Activated naive CD4-positive, alpha-beta T cell treated with Interleukin-2 at 50 U/mL for 16 hours (primary cell): ENCODE measurements at places on chromosomes 7 and 10.

- DNase-seq = no peak
Measured at GRCh38 chr10:13788320-13788600, 201.5 kb downstream of the PRPF18 start.

GRCh38 chr7:90458104-90458503 lies 11.3 kb upstream of the PTTG1IP2 start:
- no peak for DNase-seq

- peak; percentile 8 for DNase-seq
Measured at GRCh38 chr7:129872054-129872453, 80.7 kb downstream of the UBE2H start.

DNA sequence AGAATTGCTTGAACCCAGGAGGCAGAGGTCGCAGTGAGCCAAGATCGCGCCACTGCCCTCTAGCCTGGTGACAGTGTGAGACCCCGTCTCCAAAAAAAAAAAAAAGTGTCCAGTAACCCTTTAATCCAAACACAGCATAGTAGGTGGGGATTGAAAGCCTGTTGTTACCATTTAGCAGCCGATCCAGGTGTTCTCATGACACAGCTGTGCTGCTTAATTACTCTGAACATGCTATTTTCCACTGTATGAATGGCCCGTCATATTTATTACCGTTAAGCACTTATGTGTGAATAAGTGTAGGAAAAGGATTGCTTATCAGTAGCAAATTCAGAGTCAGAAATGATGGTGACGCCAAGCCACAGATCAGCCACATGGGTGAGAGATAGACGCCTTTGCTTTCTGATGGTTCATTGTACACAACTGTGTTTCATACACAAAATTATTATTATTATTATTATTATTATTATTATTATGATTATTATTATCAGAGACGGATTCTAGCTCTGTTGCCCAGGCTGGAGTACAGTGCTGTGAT lies 11.6 kb upstream of the ORAI2 start:
- DNase-seq = no peak

DNA sequence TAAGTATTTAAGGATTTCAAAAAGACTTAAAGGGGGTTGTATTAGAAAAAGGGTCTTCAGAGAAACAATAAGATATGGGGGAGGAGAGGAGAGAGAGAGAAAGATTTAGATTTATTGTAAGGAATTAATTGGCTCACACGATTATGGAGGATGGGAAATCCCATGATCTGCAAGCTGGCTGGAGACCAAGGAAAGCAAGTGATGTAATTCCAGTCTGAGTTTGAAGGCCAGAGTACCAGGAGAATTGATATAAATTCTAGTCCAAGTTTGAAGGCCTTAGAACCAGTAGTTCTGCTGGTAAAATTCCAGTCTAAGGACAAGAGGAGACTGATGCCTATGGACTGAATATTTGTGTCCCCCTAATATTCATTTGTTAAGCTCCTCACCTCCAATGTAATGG lies 20.6 kb upstream of the SLC13A1 start:
- no peak for DNase-seq

GRCh38 chr7:4138866-4139265 lies 543.2 kb upstream of the FOXK1 start:
- no peak for DNase-seq

GRCh38 chr7:158369290-158369689 lies 218.3 kb downstream of the PTPRN2 start:
- no peak for DNase-seq

DNA sequence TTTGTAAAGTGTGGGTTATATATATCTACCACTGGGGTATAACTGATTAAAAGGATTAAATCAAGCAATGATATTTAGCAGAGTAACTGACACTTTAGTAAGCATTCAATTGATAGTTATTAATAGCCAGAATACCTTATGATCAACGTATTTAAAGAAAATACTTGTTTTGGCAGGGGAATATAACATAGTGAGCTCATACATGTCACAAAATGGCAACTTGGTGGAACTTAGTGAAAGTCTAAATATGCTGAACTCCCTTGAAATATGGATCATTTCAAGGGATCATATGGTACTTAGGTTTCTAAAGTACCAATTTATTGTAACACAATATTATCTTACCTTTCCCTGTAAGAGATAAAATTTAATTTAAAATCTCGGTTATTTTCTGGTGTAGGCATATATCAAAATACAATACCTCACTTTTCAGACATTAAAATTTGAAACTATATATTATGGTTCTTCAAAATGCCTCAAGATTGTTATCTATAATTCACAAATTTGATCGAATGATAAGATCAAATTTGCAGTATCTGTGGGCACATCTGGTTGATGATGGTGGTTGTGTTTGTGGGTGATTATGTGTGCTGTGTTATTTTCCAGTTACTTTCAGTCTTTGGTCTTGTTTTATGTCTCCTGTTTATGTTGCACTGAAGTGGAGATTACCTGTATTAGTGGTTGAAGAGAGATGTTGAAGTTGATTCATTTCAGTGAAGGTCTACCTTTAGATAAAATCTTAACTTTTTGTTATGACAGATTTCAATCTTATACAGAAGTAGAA lies 5.2 kb downstream of the ARL4A start:
- no peak for DNase-seq

DNA sequence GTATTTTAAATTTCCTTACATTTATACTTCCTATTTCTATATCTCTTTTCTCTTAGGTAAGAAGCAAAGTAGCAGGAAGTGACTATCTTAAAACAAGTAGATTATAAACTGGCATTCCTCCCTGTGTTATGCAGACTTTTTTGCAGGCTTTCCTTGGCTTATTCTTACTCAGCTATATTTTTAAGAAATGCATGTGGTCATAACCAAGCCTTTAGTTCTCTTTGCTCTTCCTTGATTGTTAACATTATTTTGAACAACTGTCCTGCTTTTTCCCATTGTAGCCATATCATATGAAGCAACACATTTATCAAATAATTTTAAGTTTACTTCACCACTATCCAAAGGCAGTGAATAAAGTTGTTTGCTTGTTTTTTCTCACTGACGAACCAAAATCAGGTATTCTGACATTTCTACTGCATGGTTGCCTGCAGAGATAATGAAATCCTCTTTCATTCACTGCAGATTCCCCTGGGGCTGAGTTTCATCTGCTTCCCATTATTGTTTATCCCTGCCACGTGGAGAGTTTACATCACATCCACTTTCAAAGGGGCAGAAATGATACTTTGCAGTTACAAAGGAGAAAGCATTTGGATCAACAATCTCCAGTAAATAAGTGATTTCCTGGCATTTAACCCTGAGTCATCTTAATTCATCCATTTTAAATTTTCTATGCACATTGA lies 389.9 kb upstream of the SEMA3C start:
- DNase-seq = no peak

- DNase-seq = no peak
Measured at GRCh38 chr10:4332764-4333458, 493.1 kb upstream of the AKR1E2 start.

DNA sequence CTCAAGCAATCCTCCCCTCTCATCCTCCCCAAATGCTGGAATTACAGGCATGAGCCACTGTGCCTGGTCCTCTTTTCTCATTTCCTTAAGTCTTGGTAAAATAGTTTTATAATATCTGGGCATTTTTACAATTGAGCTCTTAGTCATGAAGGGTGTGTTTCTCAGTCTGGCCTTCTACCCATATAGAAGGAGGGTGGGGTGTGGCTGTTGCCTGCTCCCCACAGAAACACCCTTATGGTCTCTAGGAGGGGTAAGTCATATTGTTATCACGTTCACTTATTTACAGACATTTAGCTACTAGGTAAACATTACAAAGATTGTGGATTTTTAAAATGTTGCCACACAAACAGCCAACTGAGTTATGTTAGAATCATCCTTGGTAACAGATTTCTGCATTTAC lies 6.7 kb upstream of the OTUD1 start:
- DNase-seq = no peak

- no peak for DNase-seq
Measured at GRCh38 chr7:98278936-98279335, 2.5 kb upstream of the BRI3 start.

DNA sequence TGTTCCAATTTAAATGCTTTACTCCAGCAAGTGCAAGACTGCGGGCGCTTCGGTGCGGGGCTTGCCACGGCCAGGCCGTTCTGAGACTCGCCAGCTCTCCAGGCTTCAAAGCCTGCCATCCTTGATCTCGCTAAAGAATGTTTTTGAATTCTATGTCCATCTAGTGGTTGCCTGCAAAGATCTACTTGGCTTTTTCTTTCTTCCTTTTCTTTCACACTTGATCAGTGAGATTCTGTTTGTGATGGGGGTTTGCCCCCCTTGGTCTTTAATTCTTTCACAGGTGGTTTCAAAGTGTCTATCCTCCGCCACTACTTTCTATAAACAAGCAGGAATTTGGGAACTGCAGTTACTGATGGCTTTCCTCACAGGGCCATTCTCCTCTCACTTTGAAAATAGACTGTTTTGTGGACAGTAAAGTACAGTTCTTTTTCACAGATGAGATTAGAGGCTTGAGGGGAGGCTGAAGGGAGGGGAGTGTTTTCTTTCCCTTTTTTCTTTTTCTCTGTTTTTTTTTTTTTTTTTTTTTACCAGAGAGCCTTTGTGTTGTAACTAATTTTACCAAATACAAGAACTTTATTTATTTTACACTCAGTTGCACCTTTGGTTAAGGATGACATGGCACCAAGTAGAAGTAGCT lies 15.2 kb upstream of the FBXW4 start:
- no peak for DNase-seq

- DNase-seq = no peak
Measured at GRCh38 chr7:50649259-50649885, 84.2 kb upstream of the DDC start.

GRCh38 chr10:7171825-7172224 lies 239.0 kb downstream of the SFMBT2 start:
- DNase-seq = no peak

- no peak for DNase-seq
Measured at GRCh38 chr7:80665526-80665925, 27.1 kb downstream of the CD36 start.

- DNase-seq = no peak
Measured at GRCh38 chr10:132450466-132450824, 53.4 kb downstream of the PWWP2B start.

GRCh38 chr7:57256637-57257375 lies 124.6 kb upstream of the ZNF479 start:
- no peak for DNase-seq

GRCh38 chr7:45889367-45890067 lies 1.2 kb downstream of the IGFBP1 start:
- no peak for DNase-seq

GRCh38 chr10:11359869-11360268 lies 251.6 kb downstream of the USP6NL start:
- DNase-seq = no peak

DNA sequence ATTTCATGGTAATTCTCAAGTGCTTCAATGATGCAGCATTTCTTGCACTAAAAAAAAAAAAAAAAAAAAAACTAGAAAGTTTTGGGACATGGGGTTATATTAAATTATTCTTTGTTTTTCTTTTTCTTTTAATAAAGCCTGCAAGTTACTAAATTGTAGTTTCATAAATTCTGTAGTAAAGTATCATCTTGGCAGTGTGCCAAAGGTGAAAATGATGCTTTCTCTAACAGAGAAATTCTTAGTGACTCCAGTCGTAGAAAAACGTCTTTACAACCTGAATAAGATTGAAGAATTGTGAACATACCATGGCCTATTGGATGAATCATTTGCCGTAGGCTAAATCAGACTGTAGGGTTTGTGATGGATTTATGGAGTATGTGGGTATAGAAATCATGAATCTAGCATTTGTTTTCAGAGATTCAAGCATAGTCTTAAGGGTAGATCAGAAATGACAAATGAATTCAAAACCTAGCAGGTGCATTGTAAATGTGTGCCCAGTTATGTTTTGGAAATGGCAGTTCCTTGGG lies 27.1 kb downstream of the RBM17 start:
- DNase-seq = no peak

DNA sequence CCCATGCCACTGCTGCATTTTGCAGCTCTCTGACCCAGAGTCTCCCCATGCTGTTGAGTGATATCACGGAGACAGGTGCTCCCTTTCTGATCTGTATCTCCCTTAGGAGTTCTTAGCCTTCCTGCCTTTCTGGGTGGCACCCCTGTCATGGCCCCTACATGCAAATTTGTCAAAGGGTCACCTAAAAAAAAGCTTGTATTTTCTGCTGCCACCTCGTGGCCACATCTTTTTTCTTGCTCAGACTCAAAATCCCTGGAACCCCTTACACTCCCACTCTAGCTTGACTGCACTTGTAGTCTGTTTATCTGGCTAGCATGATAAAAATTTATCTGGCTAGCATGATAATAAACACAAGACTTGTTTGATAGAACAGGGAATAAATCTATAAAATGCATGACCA lies 809.1 kb downstream of the SORCS1 start:
- DNase-seq = no peak

- DNase-seq = no peak
Measured at GRCh38 chr7:19754521-19755116, 18.8 kb downstream of the TMEM196 start.

GRCh38 chr7:155167706-155168365 lies 97.7 kb downstream of the HTR5A start:
- DNase-seq = no peak

DNA sequence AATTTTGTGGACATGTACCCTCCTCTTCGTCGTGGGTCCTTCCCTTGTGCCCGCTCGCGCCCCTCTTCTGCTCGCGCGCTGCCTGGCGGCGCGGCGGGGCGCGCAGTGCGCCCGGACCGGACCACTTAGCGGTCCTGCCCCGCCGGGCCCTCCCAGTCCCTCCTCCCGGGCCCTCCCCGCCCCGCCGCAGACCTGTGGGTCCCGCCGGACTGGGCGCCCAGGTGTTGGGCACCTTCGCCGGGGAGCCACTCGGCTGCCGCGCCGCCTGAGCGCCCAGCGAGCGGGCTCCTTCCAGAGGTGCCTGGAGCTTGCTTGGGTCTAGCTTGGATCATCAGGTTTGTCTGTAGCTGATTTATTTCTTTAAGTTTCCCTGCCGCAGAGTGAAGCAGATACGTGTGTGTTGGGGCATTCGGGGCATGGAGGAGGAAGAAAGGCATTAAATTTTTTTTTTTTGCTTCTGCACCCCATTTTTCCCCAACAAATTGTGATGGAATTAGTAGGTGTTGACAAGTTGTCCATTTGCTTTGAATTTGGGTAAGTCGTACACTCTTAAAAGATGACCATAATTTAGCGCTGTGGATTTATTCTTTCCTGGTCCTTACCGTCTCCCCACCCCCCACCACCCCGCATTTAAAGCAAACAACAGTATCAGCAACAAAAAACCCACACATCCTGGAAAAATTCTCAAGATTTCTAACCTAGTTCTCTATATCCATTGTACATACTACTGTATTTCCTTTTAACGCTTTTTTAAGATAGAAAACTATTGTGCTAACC lies 905 bp downstream of the C1GALT1 start:
- DNase-seq = peak; percentile 50

GRCh38 chr7:109259151-109259550 lies 689.5 kb downstream of the DNAJB9 start:
- no peak for DNase-seq
